NCI-H2081 (cell line): ENCODE measurements at places on chromosomes 16 and 17.
A peak's percentile ranks its signal among the peaks of the same experiment; 100 is the strongest.

GRCh38 chr16:23597003-23597756 is 1.1 kb upstream of the NDUFAB1 start:
- peak; percentile 8 for DNase-seq

- no peak for DNase-seq
Observed at GRCh38 chr17:3719265-3719664, 4.4 kb upstream of the HASPIN start.

GRCh38 chr17:556431-556995 is 158.1 kb downstream of the VPS53 start:
- no peak for DNase-seq

- DNase-seq, result no peak
Observed at GRCh38 chr17:39276113-39276512, 50.4 kb upstream of the STAC2 start.

GRCh38 chr16:55645986-55646385 is 9.8 kb upstream of the SLC6A2 start:
- DNase-seq, result no peak

DNA sequence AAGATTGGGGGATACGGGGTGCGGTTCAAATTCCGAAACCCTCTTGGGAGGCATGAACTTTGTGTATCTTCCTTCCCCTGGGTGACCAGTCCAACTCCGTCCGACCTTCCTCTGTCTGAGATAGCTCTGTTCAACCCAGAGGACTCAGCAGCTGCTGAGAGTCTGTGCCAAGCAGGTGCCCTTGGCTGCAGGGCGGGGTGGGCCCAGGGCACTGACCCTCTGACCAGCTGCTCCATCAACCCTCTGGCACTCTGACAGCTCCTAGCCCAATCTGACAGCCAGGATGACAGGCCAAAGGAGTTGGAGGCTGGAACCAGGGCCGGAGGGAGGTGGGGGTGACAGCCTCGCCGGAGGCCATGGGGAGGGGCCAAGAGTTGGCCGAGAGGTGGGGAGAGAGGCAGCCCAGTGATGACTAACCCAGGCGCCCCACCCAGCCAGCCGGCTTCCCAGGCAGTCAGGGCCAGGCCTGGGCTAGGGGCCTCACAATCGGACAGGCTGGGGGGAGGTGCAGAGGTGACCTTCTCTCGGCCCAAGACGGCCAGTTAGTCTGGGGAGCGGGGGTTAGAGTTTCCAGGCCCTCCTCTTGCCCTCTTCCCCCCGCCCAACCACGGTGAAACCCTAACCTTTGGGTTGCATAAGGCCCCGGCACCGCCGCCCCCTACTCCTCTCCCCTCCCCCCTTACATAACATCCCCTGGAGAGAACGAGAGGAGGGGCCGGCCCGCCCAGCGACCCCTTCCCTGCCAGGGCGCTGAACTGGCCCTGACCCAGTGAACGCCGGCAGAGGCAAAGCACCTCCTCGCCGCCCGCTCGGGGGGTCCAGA is 5.0 kb upstream of the TLCD2 start:
- DNase-seq, result no peak

- DNase-seq, result peak; percentile 63
Observed at GRCh38 chr17:45021607-45022287, 29.7 kb downstream of the DCAKD start.

- no peak for DNase-seq
Observed at GRCh38 chr16:70691223-70692129, 5.6 kb upstream of the MTSS2 start.

- no peak for DNase-seq
Observed at GRCh38 chr17:16971458-16972338, at the start of gene TNFRSF13B. TSS of gene TNFRSF13B (minus strand) at chr17:16972118. CDS start at chr17:16972075, 43 bp downstream.

GRCh38 chr17:39808409-39808997 is 55.6 kb downstream of the IKZF3 start:
- no peak for DNase-seq

- no peak for DNase-seq
Observed at GRCh38 chr16:50165473-50165872, 12.4 kb downstream of the TENT4B start.

DNA sequence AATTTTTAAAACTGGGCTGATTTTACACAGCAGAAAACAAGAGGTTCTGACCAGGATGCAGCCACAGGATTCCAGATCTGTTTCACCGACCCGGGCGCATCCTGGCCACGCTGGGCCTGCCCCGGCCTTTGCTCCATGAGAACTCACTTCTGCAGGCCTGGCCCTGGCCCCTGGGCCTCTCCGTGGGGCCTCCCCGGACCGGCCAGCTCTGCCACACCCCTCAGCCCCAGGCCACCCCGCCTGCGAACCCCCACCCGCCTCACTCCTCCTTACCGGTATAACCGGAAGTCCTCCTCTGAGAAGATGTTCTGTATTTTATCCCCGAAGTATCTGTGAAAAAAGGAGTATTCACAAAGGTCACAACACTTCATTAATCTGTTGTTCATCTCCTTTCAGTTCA is 13.1 kb upstream of the HEXD start:
- no peak for DNase-seq

DNA sequence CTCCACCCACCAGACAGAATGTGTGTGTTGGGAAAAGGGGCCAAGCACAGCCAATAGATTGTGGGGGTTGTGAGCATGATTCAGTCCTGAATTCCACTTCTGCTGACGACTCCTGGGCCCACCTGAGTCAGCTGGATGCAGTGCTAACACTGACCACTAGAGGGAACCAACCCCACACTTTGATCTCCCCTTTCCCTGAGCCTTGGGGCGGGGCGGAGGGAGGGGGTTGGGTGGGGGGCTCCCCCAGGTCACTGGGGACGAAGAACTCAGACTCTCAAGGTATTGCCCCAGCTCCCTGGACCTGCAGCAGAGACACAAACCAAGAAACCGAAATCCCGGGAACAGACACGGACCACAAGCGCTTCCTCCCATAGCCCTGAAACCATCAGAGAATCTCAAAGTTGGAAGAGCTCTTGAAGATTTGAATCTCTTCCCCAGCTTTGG is 621 bp upstream of the CSHL1 start:
- no peak for DNase-seq

- DNase-seq, result no peak
Observed at GRCh38 chr17:67902511-67903231, 77.4 kb downstream of the BPTF start.

GRCh38 chr17:62626719-62627218 is 701 bp upstream of the MRC2 start:
- DNase-seq, result no peak

- DNase-seq, result no peak
Observed at GRCh38 chr16:23521037-23521743, 10.9 kb upstream of the GGA2 start.
